ENCODE measurements at places on chromosomes 5 and 9. TPM values are rescaled to one million over a fixed set of nuclear protein-coding genes. Genes with fewer than 3 reads are reported as not detected.

GRCh38 chr9:128317629-128318028 is 4.6 kb downstream of the TRUB2 start:
- no peak for DNase-seq
- no peak overlapping the region for H3K4me3 ChIP-seq
- H3K27me3 ChIP-seq, result no peaks in the 10 kb centered on the region
- H3K4me1 ChIP-seq, result peaks cover 4% of the 10 kb centered on the region

DNA sequence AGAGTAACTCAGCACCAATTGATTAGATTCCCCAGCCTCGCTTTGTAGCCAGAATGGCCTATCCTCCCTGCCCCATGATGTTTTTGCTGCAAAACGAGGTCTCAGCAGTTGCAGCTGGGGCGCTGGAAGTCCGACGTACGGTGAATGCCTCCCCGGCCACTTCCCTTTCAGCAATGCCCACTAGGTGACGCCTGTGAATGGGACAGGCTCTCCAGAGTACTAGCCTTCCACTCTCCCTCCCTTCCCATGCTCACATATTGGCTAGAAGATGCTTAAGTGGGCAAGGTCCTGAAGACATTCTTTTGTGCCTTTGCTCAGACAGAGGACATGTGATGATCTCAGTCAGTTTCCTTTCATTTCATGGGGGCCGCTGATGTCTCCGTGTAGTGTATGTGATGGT is 50.8 kb downstream of the DMRT2 start:
- H3K27ac ChIP-seq, result no peak overlapping the region
- no peak overlapping the region for H3K4me3 ChIP-seq
- no peaks in the 10 kb centered on the region for H3K36me3 ChIP-seq

- no peaks in the 10 kb centered on the region for H3K27me3 ChIP-seq
- H3K4me3 ChIP-seq, result peak overlapping the region; percentile 86
- no peaks in the 10 kb centered on the region for H3K36me3 ChIP-seq
These were observed 140.8 kb downstream of the TSSK1B start for GRCh38 chr5:113293975-113294310.

- no peak overlapping the region for H3K27ac ChIP-seq
- no peak for DNase-seq
- H3K36me3 ChIP-seq, result no peaks in the 10 kb centered on the region
- no peak overlapping the region for H3K4me3 ChIP-seq
- no peaks in the 10 kb centered on the region for H3K4me1 ChIP-seq
- H3K27me3 ChIP-seq, result no peaks in the 10 kb centered on the region
These were observed 18.7 kb upstream of the PSD2 start for GRCh38 chr5:139776861-139777260.

GRCh38 chr9:71765693-71766092 is 2.6 kb downstream of the CEMIP2 start:
- H3K27ac ChIP-seq, result no peak overlapping the region
- peaks cover 13% of the 10 kb centered on the region for H3K4me1 ChIP-seq
- H3K36me3 ChIP-seq, result no peaks in the 10 kb centered on the region
- peak overlapping the region; percentile 41 for H3K4me3 ChIP-seq

GRCh38 chr5:160315968-160316367 is 3.6 kb upstream of the CCNJL start:
- no peak overlapping the region for H3K27ac ChIP-seq
- no peaks in the 10 kb centered on the region for H3K36me3 ChIP-seq
- no peak overlapping the region for H3K4me3 ChIP-seq
- DNase-seq, result no peak
- no peaks in the 10 kb centered on the region for H3K27me3 ChIP-seq

DNA sequence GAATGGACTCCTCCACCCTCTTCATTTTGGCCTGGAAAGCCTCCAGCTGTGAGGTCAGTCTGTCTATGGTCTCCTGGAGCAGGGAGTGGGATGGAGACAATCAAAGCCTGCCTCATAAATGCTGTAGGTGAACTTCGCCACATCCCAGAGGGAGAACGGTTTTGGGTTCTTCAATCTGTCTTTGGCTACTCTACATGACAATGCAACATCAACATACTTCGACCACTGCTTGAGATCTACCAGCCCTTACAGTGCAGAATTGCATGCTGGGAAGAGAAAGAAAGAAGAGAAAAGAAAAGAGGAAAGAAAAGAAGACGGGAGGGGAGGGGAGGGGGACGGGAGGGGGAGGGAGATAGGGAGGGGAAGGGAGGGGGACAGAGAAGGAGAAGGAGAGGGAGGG is 28.5 kb upstream of the ANXA6 start:
- H3K4me3 ChIP-seq, result no peak overlapping the region
- DNase-seq, result no peak
- no peaks in the 10 kb centered on the region for H3K4me1 ChIP-seq
- no peaks in the 10 kb centered on the region for H3K36me3 ChIP-seq
- no peak overlapping the region for H3K27ac ChIP-seq
- no peaks in the 10 kb centered on the region for H3K27me3 ChIP-seq

- H3K27ac ChIP-seq, result no peak overlapping the region
- DNase-seq, result no peak
- H3K27me3 ChIP-seq, result peaks cover 16% of the 10 kb centered on the region
- no peaks in the 10 kb centered on the region for H3K36me3 ChIP-seq
- no peaks in the 10 kb centered on the region for H3K4me1 ChIP-seq
These were observed 4.3 kb downstream of the SHC3 start for GRCh38 chr9:89174291-89174690.

GRCh38 chr5:427415-428087 is 15.4 kb upstream of the EXOC3 start:
- DNase-seq, result no peak
- no peak overlapping the region for H3K4me3 ChIP-seq

WDR38 gene
- not detected for total RNA-seq

ZFP2 gene
- 2.6 TPM for total RNA-seq

IL5 gene
- not detected for total RNA-seq

Data from breast epithelium (tissue), 4 donors.